ENCODE measurements at places on chromosomes 12 and 14. TPM values are rescaled to one million over a fixed set of nuclear protein-coding genes. Genes with fewer than 3 reads are reported as not detected.

SLCO1C1 gene
- total RNA-seq = not detected

DPPA3 gene
- total RNA-seq = 0.46 TPM

MYH6 gene
- 0.10 TPM for total RNA-seq

CLEC9A gene
- 0.25 TPM for total RNA-seq

FBLN5 gene
- 9.8 TPM for total RNA-seq

TDRD9 gene
- total RNA-seq = 0.78 TPM

ANKS1B gene
- total RNA-seq = 47.8 TPM

SERPINA3 gene
- 0.56 TPM for total RNA-seq

FKBP4 gene
- total RNA-seq = 104 TPM

SLC5A8 gene
- total RNA-seq = not detected
